ENCODE measurements at places on chromosomes 5 and 9.
A peak's percentile ranks its signal among the peaks of the same experiment; 100 is the strongest.

DNA sequence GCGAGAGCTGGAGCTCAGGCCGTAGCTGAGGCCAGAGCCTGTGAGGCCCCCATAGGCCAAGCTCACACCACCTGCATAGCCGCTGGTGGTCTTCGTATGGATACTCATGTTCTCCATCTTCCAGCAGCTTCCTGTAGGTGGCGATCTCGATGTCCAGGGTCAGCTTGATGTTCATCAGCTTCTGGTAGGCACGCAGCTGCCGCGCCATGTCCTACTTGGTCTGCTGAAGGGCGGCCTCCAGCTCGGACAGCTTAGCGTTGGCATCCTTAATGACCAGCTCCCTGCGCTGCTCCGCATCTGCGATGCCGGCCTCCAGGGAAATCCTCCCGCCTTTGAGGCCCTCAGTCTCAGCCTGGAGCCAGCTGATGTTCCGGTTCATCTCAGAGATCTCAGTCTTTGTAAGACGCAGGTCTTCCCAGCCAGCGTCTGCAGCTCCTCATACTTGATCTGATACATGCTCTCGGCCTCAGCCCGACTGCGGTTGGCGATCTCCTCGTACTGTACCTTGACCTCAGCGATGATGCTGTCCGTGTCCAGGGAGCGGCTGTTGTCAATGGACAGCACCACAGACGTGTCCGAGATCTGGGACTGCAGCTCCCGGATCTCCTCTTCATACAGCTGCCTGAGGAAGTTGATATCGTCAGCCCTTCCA lies 172.1 kb downstream of the PPP2R2B start:
- no peak for DNase-seq

- DNase-seq, result peak; percentile 73
These were observed 3.5 kb downstream of the USP20 start for GRCh38 chr9:129838707-129839259.

- peak; percentile 96 for DNase-seq
These were observed 192.6 kb downstream of the TLE4 start for GRCh38 chr9:79764374-79764773.

DNA sequence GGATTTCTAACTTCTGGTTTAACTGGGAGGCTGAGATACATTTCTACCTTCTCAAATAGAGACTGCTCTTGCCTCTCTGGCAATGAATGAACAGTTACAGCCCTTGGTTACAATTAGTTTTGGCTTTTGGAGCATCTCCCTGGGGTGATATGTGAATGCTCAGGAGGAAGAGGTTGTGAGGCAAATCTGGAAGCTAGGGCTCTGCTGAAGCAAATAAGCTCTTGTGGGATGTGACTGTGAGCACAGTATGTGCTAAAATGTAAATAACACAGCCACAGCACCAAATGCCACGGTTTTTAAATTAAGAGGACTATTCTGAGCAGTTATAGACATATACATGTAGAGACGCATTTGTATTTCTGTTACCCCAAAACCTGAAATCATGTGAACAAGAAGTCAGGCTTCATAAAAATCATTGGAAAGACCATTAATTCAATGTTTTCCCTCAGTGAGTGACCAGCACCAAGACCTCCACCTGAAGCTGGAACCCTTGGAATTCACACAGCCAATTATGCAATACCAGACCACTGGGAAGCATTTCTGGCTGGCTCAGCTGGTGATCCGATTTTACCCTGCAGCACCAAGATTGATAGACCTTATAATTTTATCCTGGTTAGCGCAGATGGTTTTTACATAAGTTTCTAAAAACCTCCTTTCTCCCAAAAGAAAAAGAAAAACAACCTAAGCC lies 3.0 kb upstream of the SLC44A1 start:
- no peak for DNase-seq

DNA sequence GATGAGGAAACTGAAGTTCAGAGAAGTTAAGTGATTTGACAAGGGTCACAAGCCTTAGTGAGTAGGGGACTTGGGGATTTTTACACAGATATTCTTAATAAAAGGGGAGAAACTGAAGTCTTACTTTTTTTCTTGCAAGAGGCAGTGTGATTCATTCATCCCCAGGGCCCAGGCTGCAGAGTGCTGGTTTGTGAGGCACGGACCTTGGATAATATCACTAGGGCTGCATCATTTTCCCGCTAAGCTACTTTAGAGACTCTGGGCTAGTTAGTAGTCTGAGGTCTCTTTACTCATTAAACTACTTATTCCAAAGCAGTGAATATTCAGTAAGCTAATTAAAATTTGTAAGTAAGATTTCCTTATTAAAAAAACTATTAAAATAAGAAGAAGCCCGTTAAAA lies 195.0 kb downstream of the PBX3 start:
- DNase-seq, result no peak

- DNase-seq, result no peak
These were observed 48.7 kb upstream of the PSD2 start for GRCh38 chr5:139746691-139747582.

GRCh38 chr9:134376386-134377142 lies 50.3 kb downstream of the RXRA start:
- no peak for DNase-seq

DNA sequence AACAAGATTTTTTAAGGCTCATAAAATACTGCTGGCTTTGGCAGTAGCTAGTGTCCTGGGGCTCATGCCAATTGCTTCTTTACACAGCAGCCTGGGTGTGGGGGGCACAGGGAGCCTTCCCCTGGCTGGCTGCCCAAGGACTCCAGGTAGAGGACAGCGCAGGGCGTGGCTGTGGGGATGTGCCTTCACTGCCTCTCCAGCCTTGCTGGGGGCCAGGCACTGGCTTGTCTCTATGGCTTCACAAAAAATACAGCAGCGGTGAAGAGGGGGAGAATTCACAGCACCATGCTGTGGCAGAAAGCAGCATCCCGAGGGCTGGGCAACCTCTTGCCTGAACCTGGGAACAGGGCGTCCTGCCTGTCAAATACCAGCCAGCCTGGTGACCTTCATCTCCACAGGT lies 57.4 kb downstream of the DAP start:
- DNase-seq, result no peak
